ENCODE measurements at places on chromosomes 1 and 21.

DNA sequence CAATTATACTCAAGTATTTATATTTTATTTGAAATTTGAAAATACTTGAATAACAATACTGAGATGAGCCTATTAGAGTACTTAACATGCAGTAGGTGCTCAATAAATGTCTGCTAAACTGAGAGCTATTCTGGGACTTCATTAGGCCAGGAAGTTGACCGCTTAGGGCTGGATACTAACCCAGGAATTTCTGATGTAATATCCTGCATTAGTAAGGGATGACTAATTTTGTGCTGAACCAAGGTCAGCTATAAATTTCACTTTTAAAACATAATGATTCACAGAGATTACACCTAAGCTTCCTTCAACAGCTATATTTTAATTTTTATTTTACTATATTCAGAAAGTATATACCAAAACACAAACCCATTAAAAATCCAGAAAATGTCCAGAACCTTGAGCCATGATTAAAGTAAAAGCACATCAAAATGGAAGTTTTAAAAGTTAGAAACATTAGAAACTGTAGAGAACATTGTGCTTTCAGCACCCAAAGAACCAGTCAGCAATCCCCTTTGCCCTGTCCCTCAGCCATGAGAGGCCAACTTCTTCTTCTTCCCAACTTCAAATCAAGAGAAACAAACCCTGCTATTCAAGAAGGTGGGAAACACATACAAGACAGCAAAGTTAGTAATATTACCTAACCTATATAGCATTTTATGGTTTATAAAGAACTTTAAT is 35.4 kb downstream of the WNT2B start:
- DNase-seq = no peak

DNA sequence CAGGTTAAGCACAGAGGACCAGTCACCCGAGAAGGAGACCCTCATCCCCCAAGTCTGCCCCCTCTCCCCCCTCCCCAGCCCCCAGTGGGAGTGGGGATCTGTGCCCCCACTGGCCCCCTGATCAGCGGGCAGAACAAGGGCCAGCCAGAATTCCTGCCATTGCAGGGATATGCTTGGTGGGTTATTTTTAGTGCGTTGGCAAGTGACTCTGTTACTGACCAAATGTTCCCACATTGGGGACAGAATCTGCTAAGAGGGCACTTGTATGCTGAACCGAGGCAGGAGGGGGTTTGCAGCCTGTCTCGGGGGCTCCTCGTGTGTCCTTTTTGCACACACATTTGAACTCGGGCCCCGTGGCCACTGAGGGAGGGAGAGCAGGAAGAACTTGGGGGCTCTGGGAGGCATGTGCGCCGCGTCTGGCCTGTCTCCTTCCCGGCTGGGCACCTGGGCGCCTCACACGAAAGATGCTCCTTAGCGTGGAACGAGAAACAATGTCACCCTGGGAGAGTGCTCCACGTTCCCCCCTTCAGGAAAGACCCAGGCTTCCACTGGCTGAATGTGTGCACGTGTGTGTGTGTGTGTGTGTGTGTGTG is 66.4 kb upstream of the CASZ1 start:
- DNase-seq = peak; percentile 40

- DNase-seq = no peak
Observed at GRCh38 chr1:9413877-9414213, 121.2 kb downstream of the SPSB1 start.

DNA sequence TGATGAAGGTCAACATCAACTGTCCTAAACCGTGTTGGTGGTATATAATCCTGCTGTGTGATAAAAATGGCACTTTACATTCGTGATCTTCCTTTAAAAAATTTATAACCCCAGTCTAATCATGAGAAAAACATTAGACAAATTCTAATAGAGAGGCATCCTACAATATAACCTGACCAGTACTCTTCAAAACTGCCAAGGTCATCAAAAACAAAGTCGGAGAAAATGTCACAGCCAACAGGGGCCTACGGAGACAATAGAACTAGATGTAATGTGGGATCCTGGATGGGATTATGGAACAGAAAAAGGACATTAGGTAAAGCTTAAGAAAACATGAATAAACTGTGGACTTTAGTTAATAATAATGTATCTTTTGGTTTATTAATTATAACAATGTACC is 25.0 kb downstream of the CDKN2C start:
- DNase-seq = no peak

DNA sequence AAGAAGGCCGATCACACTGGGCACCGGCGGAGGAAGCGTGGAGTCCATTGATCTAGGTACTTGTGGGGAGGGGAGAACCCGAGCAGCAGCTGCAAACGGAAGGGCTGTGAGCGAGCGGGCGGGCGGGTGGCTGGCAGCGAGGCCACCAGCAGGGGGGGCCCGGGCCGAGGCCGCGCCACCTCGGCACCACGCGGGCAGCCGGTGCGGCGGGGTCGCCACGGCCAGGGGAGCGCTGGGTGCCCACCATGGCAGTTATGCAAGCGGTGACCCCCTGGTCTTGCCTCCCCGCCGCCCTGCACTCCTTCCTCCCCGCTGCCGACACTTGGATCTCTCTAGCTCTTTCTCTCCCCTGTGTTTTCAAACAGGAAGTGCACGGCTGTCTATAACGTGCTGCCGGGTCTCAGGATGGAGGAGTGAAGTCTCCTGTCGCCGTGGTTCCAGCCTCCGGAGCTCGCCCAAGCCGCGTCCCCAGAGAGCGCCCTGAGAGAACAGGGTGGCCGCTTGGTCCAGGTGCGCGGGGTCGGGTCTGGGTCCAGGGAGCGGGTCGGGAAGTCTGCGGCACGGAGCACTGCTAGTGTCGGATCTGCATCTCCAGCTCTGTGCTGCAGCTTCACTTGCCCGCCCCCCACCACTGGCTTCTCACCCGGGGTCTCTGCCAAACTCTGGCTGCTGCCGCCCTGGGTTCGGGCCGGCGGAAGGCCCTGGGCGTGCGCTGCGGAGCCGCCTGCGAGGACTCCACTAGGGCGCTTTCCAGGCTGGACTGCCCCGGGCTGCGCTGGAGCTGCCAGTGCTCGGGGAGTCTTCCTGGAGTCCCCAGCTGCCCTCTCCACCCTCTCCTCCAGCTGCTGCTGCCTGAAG is 22.7 kb downstream of the LRRC8D start:
- no peak for DNase-seq

DNA sequence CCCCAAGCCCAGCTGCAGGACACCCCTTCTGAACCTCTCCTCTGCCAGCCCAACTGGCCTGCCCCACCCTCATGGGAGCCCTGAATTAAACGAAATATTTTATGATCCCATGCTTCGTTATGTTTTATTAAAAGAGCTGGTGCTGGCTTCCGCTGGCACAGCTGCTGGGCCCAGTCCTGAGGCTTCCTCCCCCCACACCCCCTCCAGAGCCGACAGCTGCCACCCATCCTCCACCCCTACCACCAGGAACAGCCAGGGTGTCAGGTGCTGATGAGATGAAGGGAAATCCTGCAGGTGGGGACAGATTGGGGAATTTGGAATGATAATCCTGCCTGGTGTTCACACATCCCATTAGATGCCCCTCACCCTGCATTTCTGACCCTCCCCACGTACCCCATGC is 19.0 kb downstream of the IGSF21 start:
- DNase-seq = no peak

DNA sequence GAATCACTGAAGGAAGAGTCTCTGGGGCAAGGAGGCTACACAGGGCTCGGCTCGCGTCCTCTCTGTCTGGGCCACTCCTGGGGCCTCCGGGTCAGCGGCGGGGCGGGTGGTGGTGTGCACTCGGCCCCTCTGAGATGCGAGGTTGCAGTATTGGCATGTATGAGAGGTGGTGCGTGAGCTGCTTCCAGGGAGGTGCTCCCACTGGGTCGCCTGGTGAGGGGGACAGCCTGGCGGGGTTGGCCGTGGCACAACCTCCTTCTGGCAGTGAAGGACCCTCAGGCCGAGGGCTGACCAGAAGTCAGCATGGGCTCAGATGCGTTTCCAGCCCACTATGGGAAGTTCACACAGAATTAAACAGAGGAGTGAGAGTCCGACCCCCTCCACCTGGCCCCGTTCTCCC is 38.5 kb upstream of the COL18A1 start:
- DNase-seq = no peak

GRCh38 chr1:110087812-110088738 is 17.6 kb upstream of the ALX3 start:
- DNase-seq = no peak

GRCh38 chr1:230827801-230828200 is 40.5 kb downstream of the C1orf198 start:
- DNase-seq = no peak

GRCh38 chr1:109793486-109794318 is 30.0 kb upstream of the EPS8L3 start:
- peak; percentile 80 for DNase-seq

DNA sequence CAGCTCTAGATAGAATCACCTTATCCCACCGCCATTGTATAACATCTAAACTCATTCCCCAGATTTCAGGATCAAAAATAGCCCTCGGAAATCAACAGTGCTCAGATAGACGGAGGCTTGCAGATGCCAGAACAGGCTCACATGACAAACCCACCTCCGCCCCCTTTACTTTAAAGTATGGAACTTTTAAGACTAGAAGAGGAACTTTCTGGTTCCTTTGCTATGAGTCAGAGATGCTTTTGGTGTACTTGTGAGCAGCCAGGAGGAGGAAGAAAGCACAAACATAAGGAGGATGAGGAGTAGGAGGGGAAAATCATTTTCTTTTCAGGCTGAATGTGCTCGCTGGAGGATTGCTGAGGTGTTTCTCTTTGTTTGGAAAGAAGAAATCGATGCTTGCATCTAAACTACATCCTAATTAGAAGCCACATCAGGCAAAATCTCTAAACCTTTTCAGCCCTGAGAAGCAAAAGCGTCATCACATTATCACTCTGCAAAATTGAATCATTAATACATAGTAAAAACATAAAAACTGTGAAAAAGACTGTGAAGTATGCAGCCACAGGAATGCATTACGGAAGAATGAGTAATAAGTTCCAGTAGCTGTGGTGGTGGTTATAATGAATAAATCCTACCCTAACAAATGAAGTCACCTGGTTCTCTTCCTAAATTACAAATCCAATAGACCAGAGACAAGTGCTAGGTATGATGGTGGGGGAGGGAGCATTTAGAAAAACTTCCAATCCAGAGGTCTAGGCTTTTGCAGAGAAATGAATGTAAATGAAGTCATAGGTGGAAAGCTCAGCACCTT is 251.3 kb downstream of the KCNH1 start:
- DNase-seq = no peak
